ENCODE measurements at places on chromosomes 3 and 15.

DNA sequence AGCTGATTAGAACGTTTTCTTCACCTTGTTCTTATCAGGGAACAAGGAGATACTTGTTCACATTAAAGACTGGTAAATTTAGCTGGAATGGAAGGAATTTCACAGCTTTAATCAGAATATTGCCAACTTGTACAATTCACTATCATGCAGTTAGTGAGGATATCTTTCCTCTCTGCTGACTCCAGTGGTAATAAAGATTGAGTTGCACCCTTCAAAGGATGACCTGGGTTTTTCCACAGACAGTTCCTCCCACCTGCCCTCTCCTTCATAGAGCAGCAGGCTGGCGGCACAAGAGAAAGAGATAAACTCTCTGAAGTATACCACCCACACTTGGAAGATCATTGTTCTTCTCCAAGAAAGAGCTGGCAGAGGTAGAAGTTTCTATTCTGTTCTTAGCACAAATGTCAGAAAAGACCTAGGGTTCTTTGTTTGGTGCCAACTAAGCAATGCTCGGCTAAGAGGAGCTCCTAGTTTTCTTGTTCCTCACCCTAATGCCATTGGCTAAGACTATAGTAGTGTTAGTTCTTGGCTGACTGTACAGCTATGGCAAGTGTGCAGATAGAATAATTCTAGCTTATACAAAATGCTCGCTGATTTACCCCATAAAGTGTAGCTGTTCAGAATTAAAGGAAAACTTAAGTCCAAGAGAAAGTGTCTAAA is 169.1 kb downstream of the CLSTN2 start:
- DNase-seq = no peak

DNA sequence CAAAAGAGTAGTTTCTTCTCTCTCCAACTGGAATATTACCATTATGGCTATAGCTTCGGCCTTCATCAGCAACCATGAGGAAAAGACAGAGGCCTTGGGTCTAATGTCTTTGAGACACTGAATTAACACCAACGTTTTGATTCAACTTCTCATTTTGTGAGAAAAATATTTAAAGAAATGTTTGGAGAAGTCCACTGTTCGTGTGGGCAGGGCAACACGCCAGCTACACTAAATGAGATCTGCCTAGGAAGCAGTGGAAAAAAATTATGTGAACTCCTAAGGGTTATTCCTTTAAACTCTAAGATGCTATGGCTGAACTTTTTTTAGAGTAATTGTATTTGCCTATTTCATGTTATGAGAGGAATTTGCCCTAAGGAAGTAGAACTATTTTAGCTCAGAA is 41.8 kb downstream of the NCEH1 start:
- DNase-seq = no peak

DNA sequence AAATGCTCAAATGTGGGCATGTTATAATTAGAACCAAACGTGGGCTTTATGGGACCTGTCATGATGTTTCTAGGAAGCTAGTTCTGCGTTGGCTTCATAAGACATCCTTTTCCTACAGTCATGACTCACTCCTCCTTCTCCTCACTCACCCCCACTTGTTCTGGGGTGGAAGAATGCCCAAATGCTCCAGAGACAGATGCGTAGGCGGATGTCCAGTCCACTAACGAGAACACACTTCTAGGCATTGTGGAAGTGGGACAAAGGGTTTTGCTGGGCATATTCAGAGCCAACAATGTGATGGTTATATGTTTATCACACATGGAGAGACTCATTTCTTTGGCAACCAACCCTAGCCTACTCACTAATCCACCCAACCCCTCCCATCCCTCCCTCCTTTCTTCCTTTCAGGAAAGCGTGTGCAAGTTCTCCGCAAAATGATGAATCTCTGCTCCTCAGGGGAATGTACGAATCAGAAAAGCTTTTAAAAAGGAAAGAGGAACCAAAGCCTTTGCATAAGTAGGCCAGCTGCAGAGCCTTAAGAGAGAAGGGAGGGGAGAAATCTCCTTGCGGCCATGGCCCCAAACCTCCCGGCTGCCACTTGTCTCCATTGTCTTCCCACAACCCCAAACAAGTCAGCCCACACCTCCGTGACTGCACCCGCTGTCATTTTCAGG is 123.0 kb upstream of the SPRED1 start:
- DNase-seq = no peak

GRCh38 chr3:55591888-55592287 is 104.8 kb upstream of the WNT5A start:
- no peak for DNase-seq

DNA sequence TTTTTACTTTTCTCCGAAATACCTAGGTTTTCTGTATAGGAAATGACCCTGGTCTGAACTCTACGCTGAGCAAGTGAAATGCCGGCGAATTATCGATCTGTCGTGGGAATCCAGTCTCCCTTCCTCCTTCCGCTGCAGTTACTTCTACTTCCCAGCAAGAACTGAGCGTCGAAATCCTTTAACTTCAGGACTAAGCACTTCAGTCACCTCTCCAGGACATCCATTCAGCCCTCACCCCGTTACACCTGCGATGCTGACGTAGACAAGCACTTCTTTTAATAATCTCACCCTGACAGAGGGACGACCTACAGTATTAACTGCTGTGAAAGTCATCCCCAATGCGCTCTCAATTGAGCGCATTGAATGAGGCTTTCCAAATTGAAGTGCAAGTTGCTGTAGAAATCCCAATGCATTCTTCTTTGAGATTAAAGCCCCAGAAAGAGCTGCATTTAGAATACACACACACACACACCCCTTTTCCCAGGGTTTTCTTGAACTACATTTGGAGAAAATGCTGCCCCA is 1.3 kb downstream of the TOP2B start:
- peak; percentile 4 for DNase-seq

DNA sequence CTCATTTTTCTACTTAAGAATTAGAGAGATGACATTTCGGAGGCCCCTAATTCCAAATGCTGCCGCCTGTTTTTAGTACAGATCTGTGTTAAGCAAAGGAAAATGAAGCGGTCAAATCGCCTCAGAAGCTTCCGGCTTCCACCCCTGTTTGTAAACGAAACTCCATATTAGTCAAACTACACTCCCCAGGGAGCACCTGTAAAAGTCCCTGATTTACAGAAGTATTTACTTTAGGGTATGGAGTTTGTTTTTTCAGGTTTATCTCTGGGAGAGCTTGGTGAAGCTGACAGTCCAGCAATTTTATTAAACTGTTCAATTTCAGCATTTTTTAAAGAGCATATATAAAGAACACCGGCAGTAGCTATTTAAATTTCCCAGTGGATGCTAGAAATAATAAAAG is 319.8 kb downstream of the FHIT start:
- DNase-seq = no peak

DNA sequence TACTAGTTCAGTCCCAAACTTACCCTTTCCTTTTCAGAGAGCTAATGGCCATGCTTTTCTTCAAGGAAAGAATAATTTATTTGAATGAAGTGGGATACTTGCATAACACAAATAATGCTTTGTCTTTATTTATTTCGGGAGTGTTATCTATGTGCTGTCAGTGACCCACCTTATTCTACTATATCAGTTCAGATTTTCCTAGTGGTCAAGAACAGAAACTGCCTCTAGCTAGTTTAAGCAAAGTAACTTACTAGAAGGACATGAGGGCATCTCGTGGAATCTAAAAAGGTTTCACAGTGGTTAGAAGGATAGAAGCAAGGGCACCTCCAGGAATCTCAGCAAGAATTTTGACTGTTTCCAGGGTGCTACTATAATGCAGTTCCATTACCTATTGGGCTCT is 3.8 kb upstream of the TIMMDC1 start:
- DNase-seq = no peak

- DNase-seq = no peak
Measured at GRCh38 chr3:190229632-190230424, 92.4 kb downstream of the CLDN1 start.

GRCh38 chr3:184752361-184752760 is 40.5 kb upstream of the MAGEF1 start:
- no peak for DNase-seq

GRCh38 chr15:40320931-40321371 is 2.5 kb upstream of the INAFM2 start:
- peak; percentile 37 for DNase-seq

GRCh38 chr3:127692501-127693335 is 20.0 kb downstream of the ABTB1 start:
- no peak for DNase-seq

DNA sequence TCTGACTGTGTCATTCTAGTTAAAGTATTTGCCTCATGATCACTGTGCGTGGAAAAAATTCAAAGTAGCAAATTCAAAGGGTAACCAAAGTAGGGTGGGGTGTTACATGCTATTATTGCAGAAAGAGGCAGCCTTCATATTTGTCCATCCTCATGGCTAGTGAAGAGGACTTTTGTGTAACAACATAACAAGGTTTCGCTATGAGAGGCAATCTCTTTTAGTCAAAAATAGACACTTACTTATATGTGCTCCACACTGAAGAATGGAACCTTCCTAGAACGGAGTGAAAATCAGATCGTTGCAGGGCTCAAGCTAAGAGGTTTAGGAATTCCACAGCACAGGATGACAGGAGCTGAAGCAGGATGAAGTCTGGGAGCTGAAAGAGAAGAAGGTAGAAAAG is 345.1 kb upstream of the CBLB start:
- DNase-seq = no peak

DNA sequence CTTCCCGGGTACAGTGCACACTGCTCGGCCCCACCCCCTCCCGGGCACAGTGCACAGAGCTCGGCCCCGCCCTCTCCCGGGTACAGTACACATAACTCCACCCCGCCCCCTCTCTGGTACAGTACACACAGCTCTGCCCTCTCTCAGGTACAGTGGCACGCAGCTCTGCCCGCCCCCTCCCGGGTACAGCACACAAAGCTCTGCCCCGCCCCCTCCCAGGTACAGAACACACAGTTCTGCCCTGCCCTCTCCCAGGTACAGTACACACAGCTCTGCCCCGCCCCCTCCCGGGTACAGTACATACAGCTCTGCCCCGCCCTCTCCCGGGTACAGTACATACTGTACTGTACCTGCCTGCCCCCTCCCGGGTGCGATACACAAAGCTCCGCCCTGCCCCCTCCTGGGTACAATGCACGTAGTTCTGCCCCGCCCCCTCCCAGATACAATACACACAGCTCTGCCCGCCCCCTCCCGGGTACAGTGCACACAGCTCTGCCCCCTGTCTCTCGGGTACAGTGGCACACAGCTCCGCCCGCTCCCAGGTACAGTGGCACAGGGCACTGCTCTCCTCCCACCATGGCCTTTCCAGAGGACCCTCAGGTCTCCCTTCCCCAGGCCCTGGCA is 16.4 kb upstream of the PRR20G start:
- DNase-seq = no peak

GRCh38 chr3:105352976-105353375 is 13.7 kb upstream of the ALCAM start:
- DNase-seq = no peak

DNA sequence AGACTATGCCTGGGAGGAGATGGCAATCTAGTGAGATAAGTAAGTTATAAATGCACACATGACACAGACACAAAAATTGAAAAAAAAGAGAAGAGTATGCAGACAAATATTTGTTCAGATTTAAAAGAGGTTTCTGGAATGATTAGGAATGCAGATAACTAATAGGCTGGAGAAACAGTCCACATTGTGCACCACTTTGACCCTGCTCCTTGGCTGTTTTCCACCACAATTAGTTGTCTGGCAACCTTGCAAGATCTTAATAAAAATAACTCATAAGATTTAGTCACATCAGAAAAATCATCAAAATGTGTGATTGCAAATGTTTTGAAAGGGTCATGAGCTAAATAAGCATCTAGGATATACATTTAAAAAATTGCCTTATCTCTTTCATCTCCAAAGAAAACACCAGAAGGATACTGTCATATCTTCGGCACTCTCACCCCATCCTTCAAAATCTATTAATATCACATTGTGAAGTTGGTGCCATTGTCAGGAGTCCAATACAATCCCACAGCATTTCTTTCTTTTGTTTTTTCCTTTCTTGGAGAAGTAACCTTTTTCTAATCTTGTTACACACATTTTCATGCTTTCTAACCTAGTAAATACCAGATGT is 153.7 kb upstream of the KCNMB2 start:
- no peak for DNase-seq

DNA sequence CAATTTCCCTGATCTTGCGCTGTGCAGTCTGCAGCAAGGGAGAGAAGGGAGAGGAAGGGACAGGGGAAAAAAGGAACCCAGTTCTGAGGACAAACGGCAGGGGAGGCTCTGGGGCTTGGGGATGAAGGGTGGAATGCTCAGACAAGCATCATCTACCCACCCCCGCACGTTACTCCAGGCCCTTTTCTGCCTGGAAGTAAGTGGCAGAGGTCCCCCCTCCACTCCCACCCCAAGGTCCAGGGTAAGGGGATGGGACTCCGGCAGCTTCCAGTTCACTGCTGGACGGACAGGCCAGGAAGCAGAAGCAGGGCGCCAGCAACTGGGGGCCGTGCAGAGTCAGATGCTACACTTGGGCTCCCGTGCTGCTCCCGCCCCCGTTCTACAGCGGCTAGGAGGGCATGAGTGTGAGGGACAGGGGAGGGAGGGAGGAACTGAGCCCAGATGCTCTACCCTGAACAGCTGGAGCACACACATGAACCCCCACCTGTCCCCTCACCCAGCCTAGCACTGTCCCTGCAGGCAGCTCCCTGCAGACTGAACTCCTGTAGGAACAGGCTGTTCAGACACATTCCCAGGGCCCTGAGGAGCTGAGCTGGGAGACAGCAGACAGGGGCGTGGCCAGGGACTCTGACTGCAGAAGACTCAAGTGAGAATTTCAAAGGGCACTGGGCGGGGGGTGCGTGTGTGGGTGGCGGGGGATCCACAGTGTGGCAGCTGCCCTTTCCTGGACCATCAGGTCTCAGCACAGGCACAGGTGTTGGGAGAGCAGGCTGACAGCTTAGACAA is 59.7 kb downstream of the SENP2 start:
- DNase-seq = no peak

- DNase-seq = no peak
Measured at GRCh38 chr15:85555875-85556617, 175.6 kb downstream of the AKAP13 start.

DNA sequence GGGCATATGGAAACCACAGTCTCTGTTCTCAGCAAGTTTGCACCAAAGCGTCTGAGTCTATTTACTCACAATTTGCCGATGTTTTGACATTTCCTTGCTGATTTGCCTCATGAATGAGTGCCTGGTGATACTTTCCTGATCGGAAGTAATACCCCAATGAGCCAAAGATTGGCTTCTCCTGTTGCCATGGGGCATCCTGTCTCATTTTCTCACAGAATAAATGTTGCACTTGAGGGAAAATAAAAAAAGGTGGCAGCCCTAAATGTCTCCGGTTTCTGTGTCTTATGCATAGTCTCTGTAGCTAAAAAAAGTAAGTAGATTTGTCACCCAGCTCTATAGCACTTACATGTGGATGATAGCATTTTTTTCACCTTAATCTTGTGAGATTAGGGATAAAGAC is 73.7 kb upstream of the CADPS start:
- DNase-seq = no peak

- no peak for DNase-seq
Measured at GRCh38 chr3:30428251-30428650, 178.2 kb upstream of the TGFBR2 start.

GRCh38 chr3:114176487-114176886 is 2.4 kb downstream of the DRD3 start:
- DNase-seq = no peak

DNA sequence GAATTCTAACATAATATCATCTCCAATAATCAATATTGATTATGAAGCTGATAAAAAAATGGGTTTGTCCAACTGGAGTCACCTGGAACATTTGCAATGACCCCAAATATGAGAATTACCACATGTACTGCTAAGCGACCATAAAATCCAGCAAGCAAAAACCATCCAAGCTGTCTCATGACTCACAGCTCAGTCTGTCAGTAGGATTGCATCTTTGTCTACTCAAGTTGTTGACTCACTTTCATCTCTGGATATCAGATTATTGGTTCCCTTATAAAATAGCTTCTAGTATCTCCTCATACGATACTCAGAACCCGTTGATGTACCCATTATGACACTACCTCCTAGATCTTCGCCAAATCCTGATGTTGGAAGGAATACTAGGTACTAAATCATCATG is 209.8 kb upstream of the ATP11B start:
- DNase-seq = no peak
